ENCODE measurements at places on chromosomes 16 and 17.
A peak's percentile ranks its signal among the peaks of the same experiment; 100 is the strongest.

DNA sequence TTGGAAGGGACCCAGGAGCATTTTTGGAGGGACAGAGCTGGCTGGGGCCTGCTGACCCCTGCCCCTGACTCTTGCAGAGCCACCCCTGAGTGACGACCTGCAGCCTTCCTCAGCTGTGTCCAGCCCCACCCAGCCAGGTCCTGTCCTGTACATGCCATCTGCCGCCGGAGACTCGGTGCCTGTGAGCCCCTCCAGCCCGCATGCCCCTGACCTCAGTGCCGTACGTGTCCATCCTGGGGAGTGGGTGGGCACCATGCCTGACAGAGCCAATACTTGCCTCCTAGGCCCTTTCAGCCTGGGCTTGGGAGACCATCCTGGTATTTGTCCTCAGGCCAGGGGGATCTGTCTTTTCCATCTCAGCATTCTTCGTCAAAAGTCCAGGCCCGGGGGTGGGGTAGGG is 27.5 kb downstream of the UNC13D start:
- DNase-seq: no peak

DNA sequence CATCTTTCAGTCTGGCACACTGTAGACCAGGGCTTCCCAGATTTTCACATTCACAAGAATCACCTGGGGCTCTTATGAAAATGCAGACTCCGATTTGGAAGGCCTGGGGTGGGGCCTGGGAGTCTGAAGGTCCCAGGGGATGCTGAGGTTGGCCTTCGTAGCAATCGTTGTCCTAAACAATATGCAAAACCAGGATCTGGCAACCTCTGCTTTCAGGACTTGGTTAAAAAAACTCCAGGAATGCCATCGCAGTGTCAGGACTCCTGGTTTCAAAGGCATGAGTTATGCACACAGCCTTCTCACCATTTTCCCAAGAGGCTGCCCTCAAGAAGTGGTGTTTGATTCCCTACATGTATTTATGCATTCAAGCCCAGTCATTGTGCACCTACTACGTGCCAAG is 6.7 kb downstream of the CLEC19A start:
- no peak for DNase-seq

DNA sequence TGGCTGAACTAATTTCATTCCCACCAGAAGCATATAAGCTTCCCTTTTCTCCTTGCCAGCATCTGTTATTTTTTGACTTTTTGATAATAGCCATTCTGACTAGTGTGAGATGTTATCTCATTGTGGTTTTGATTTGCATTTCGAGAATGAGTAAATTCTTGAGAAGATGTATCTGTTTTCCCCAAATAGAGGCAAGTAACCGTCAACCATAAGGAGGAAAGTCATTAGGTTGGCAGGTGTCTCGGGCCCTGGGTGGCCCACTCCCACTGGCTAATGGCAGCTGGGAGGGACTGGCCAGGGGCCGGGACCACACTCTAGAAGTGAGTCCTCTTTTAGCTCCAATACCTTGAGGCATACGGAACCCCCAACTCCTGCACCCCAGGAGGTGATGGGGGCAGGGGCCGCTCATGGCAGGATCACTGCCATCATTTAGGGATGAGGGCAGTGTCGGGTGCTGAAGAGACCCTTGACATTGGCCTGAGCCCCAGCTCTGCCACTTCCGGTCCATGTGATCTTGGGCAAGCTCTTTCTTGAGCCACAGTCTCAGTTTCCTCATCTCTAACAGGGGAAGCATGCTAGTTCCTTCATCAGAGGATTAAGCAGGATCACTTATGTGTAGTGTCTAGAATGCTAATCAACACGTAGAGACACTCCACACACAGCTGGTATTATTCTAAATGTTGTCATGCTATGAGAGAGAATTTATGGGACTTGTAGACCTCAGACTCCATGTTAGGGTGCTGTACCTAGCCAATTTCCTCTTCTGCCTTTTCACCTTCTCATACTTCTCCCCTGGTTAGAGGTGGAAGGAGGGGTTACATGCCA is 44.3 kb downstream of the RGS9 start:
- DNase-seq: no peak

- peak; percentile 76 for DNase-seq
Measured at GRCh38 chr16:53773150-53773846, 69.3 kb downstream of the FTO start.

GRCh38 chr17:65109990-65110680 is 27.0 kb upstream of the RGS9 start:
- peak; percentile 76 for DNase-seq

- DNase-seq: no peak
Measured at GRCh38 chr16:7004266-7004665, 328.4 kb upstream of the RBFOX1 start.

- DNase-seq: peak; percentile 1
Measured at GRCh38 chr16:78306361-78306760, 206.9 kb downstream of the WWOX start.

- peak; percentile 49 for DNase-seq
Measured at GRCh38 chr17:57499648-57500049, 243.3 kb downstream of the MSI2 start.

DNA sequence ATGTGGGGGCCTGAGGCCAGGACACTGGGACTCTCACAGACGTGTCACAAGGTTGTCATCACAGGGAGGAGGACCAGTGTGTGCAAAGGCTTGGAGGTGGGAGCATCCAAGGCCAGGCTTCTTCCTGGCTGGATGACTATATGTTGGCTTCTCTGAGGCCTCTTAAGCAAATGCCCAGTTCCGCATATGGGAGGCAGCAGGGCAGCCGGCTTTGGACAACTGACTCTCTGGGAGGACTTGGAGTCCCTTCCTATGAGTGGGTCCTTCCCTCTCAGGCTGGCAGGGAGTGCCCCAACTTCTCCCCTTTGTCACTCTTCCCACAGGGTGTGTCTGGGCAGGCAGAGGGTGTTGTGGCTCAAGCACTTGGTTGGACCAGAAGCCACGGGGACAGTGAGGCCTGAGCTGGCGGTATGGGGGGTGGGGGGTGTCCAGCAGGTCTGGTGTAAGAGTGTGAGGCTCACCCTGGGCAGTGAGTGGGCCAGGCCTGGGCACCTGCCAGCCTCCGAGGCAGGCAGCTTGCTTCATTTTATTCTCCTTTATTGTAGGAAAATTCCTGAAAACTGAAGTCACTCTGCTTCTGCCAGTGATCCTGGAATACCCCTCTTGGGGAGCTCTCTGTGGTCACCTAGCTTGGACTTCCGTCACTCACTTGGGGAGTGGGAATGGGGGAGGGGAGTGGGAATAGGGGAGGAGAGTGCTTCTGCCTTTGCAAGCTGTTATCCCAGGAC is 14.9 kb downstream of the ADGRG1 start:
- peak; percentile 71 for DNase-seq

GRCh38 chr16:28189245-28189644 is 22.5 kb downstream of the XPO6 start:
- DNase-seq: no peak

- no peak for DNase-seq
Measured at GRCh38 chr17:27438348-27438998, 17.8 kb upstream of the KSR1 start.

GRCh38 chr16:2507052-2507659 is 6.6 kb upstream of the ATP6V0C start:
- DNase-seq: no peak

DNA sequence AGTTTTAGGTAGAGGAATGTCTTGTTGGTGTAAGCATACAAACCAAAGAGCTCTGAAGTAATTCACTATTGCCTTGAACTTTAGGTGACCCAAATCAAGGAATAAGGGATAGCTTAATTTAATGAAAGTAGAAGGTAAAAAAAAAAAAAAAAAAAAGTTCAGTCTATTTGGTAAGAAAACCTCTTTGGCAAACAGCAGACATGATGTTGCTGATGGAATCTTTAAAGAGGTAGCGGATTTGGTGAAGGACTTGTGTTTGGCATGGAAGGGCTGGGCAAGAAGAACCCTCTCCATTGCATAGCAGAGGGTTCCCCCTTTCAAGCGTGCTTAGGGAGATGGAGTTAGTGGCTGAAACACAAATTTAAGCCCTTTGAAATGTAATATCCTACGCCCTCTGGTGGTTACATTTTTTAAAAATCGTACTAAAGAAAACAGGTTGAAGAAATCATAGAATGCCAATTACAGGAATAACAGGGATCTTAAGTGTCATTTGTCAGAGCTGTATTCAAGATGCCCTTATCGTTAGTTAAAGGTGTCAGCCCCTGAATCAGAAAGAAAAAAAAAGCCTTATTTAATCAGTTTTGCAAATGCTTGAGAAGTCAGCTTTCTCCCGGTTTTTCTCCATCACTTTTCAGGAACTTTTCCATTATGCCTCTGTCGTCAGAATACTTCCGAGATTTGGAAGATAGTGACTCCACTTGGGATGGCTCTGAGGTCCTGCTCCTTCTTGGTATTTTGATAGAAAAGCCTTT is 383.1 kb downstream of the KCNJ2 start:
- peak; percentile 25 for DNase-seq

DNA sequence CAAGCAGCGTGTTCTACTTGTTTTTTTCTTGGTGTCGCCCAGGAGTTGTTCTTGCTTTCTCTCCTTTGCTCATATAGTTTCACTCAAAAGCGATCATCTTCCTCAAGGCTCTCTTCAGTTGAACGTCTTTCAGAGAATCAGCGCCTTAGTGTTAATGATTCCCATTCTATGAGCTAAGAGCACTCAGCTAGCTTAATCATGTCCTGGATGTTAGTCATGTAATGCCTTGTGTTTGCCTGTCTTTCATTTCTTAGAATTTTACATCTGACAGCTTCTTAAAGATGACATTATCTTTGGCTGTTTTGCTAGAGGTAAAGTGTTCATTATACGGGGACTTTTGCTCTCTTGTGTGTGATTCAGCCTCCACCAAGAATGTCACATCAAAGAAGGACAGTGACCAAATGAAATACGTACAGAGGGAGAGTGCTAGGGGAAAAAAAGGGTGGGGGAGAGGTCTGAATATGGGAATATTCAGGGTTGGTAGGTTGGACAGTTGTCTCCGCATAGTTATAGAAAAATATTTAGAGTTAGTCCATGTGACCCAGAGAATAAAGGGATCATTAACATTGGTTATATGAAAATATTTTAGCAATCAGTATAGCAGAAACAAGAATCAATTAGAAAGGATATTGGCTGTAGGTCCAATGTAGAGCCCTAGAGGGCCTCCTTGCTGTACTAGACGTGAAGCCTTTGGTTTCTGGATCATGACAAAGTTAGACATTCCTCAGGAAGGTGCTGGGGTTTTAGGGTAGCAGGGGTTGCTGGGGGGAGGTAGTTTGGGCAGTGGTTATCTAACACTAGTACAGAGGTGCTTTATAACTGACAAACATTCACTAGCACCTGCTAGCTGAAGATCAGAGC is 31.9 kb upstream of the ANKFN1 start:
- DNase-seq: no peak

- DNase-seq: no peak
Measured at GRCh38 chr17:77867308-77867781, 91.2 kb upstream of the TNRC6C start.

DNA sequence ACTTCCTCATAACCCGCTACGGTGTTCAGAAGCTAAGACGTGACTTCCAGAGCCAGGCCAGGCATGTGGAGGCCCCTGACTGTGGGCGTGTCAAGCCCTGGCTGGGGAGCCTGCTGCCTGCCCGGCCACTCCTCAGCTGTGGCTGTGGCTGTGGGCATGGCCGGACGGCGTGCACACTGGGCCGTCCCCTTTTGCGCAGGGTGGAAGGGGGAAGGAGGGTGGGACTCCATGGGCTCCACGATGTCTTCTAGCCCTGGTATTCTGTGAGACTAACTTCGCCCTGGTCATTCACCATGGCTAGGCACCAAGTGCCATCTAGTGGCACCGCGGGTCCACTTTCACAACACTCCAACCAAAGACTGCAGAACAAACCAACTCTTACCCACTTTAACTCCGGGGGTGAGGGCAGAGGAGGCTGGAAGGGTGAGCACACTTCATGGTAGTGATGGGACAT is 67.9 kb downstream of the N4BP1 start:
- no peak for DNase-seq

GRCh38 chr16:46649588-46650253 is 28.5 kb upstream of the SHCBP1 start:
- peak; percentile 65 for DNase-seq

Data from astrocyte (in vitro differentiated cells and primary cell).